HFFc6 (cell line): ENCODE measurements at places on chromosomes 1 and 21. TPM values are rescaled to one million over a fixed set of nuclear protein-coding genes. Genes with fewer than 3 reads are reported as not detected.
A peak's percentile ranks its signal among the peaks of the same experiment; 100 is the strongest.

- no peak overlapping the region for H3K27ac ChIP-seq
- H3K27me3 ChIP-seq = no peaks in the 10 kb centered on the region; the same call in 1 of the 2 replicates
- no peak for DNase-seq
- H3K4me3 ChIP-seq = peak overlapping the region; percentile 91
These were observed 683 bp upstream of the EFNA4 start for GRCh38 chr1:155062702-155063411.

GRCh38 chr1:5273280-5274003, 619.0 kb downstream of the AJAP1 start:
- H3K27ac ChIP-seq = no peak overlapping the region
- H3K4me1 ChIP-seq = no peaks in the 10 kb centered on the region
- DNase-seq = no peak
- peaks cover 3% of the 10 kb centered on the region; the same call in 1 of the 2 replicates for H3K27me3 ChIP-seq
- peaks cover 7% of the 10 kb centered on the region for H3K36me3 ChIP-seq

DNA sequence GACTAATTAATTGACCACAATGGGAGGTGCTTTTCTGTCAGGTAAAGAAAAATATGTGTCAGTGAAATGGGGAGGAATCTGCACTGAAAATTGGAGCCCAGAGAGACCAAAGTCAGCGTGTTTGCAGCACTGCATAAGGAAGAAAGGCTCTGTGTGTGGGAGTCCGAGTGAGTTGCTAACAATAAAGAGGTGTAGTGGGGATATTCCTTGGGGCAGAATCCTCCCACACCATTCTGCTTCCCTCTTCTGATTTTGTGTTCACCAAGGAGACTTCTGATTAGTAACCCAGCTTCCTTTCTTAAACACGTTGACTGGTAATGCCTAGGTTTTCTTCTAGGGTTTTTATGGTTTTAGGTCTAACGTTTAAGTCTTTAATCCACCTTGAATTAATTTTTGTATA, 240.5 kb downstream of the RPS6KC1 start:
- no peak overlapping the region for H3K27ac ChIP-seq
- H3K4me3 ChIP-seq = no peak overlapping the region
- H3K4me1 ChIP-seq = no peaks in the 10 kb centered on the region
- no peak for DNase-seq
- peaks cover 7% of the 10 kb centered on the region for H3K36me3 ChIP-seq
- peaks cover 2% of the 10 kb centered on the region; the same call in 1 of the 2 replicates for H3K27me3 ChIP-seq

- no peaks in the 10 kb centered on the region for H3K36me3 ChIP-seq
- no peak overlapping the region for H3K27ac ChIP-seq
- H3K4me1 ChIP-seq = peaks cover 23% of the 10 kb centered on the region
These were observed 27.1 kb downstream of the NEK2 start for GRCh38 chr1:211648336-211648735.

- H3K27me3 ChIP-seq = no peaks in the 10 kb centered on the region
- no peak overlapping the region for H3K27ac ChIP-seq
- no peaks in the 10 kb centered on the region; the same call in 1 of the 2 replicates for H3K36me3 ChIP-seq
- no peaks in the 10 kb centered on the region for H3K4me1 ChIP-seq
- no peak overlapping the region for H3K4me3 ChIP-seq
These were observed 258.7 kb downstream of the AGBL4 start for GRCh38 chr1:49765034-49765433.

DNA sequence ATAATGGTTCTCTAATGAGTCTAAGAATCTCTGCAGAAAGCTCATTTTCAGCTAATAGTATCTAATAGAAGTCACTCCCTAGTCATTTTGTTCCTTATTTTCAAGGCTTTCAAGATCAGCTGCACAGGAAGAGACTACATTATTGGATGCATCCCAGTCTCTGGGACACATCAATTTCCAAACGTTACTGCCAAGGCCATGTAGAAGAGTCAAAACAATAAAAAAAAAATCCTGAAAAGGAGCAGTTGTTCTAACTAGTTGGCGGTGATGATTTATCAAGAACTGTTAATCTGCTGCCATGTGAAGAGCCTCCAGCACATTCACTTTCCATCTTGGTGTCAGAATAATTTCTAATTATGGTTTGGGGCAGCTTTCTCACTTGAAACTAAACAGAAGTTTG, 5.7 kb downstream of the DDAH1 start:
- H3K27me3 ChIP-seq = peaks cover 24% of the 10 kb centered on the region
- no peak for DNase-seq
- 0 out of 2 replicates have a peak overlapping the region, but pooled peaks have one; percentile 5 for H3K4me3 ChIP-seq

- H3K27ac ChIP-seq = no peak overlapping the region
- peaks cover 2% of the 10 kb centered on the region for H3K27me3 ChIP-seq
- no peaks in the 10 kb centered on the region for H3K4me1 ChIP-seq
- H3K4me3 ChIP-seq = no peak overlapping the region
- H3K36me3 ChIP-seq = peaks cover 30% of the 10 kb centered on the region
These were observed 76.5 kb upstream of the DESI2 start for GRCh38 chr1:244576259-244576892.

GRCh38 chr1:180311011-180311730, 81.1 kb downstream of the LHX4 start:
- peaks cover 12% of the 10 kb centered on the region; the same call in 1 of the 2 replicates for H3K36me3 ChIP-seq
- H3K4me3 ChIP-seq = peak overlapping the region; percentile 45
- H3K27ac ChIP-seq = peak overlapping the region; percentile 68
- no peaks in the 10 kb centered on the region for H3K27me3 ChIP-seq
- H3K4me1 ChIP-seq = peaks cover 46% of the 10 kb centered on the region
- DNase-seq = peak; percentile 47

- no peak overlapping the region for H3K27ac ChIP-seq
- peaks cover 6% of the 10 kb centered on the region; the same call in 1 of the 2 replicates for H3K4me1 ChIP-seq
- H3K4me3 ChIP-seq = no peak overlapping the region
- no peaks in the 10 kb centered on the region for H3K27me3 ChIP-seq
These were observed 63.6 kb downstream of the DNM3 start for GRCh38 chr1:171904778-171905450.

DNA sequence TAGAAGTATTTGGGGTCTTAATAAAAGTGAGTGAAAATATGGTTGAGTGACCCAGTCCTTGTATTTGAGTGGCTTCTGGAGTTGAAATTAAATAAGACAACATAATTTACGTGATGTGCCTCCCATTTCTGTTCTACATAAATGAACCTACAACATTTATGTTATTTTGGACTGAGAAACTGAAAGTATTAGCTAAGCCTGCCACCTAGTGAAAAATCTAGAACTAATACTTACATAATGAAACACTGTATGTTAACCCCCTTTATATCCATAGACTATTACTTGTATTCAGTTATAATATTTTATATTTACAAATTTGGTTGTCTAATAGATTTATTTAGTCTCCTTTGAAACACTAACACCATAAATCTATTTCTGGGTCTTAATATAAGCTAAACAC, 298.9 kb downstream of the KCNT2 start:
- H3K27me3 ChIP-seq = peaks cover 1% of the 10 kb centered on the region; the same call in 1 of the 2 replicates
- DNase-seq = peak; percentile 43
- no peak overlapping the region for H3K27ac ChIP-seq
- no peaks in the 10 kb centered on the region for H3K4me1 ChIP-seq
- H3K36me3 ChIP-seq = no peaks in the 10 kb centered on the region

DNA sequence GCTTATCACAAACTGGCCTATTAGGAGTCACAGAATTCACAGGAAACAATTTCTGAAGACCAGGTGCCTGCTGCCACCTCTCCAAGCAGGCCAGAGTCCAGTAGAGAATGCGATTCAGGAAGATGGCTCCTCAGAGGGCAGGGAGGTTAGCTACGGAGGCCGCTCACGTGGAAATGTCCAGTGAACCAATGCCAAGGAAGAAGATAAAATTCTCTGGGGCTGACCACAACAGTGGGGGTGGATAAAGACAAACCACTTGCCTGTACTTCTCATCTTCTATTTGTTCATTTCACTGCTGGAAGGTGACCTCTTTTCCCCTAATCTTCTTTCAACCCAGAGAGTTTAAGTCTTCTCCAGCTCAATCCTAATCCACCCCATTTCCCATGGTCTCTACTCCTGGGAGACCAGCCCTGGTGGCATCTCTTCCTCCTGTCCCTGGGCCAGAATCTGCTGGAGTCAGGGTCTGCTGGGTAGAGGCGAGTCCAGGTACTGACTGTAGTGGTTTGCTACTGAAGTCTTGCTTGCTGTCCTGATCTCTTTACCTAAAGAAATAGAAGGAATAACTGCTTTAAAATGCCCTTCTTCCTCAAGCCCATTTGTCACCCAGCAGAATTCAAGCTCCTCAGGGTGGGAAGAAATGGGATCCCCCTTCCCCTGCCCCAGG, 3.2 kb downstream of the PSRC1 start:
- no peak for DNase-seq
- H3K4me3 ChIP-seq = no peak overlapping the region
- H3K36me3 ChIP-seq = peaks cover 10% of the 10 kb centered on the region; the same call in 1 of the 2 replicates
- H3K4me1 ChIP-seq = peaks cover 53% of the 10 kb centered on the region

DNA sequence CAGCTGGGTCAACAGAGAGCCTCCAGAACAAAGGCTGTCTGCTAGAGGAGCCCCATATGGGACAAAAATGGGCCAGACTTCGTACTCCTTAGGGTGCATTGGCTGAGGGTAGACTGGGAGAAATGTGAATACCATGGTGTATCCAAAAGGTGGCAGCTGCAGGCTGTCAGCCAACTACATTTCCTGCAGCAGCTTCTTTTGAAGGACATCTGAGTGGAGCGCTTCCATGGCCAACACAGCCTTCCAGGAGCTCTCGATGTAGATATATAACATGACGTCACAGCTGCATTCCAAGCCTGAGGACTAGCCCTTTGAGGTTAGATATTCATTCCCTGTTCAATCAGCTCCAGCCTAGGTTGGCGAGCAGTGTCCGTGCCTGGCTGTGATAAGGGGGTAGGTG, 107.7 kb downstream of the MAB21L3 start:
- no peak for DNase-seq
- no peak overlapping the region for H3K27ac ChIP-seq
- H3K36me3 ChIP-seq = no peaks in the 10 kb centered on the region
- no peaks in the 10 kb centered on the region for H3K4me1 ChIP-seq
- peaks cover 18% of the 10 kb centered on the region for H3K27me3 ChIP-seq

- H3K36me3 ChIP-seq = peaks cover 26% of the 10 kb centered on the region
- peak overlapping the region; percentile 4 for H3K27ac ChIP-seq
- H3K27me3 ChIP-seq = no peaks in the 10 kb centered on the region
- peak overlapping the region; percentile 20; the same call in 1 of the 2 replicates for H3K4me3 ChIP-seq
These were observed 57.2 kb downstream of the AKT3 start for GRCh38 chr1:243792891-243793290.

DNA sequence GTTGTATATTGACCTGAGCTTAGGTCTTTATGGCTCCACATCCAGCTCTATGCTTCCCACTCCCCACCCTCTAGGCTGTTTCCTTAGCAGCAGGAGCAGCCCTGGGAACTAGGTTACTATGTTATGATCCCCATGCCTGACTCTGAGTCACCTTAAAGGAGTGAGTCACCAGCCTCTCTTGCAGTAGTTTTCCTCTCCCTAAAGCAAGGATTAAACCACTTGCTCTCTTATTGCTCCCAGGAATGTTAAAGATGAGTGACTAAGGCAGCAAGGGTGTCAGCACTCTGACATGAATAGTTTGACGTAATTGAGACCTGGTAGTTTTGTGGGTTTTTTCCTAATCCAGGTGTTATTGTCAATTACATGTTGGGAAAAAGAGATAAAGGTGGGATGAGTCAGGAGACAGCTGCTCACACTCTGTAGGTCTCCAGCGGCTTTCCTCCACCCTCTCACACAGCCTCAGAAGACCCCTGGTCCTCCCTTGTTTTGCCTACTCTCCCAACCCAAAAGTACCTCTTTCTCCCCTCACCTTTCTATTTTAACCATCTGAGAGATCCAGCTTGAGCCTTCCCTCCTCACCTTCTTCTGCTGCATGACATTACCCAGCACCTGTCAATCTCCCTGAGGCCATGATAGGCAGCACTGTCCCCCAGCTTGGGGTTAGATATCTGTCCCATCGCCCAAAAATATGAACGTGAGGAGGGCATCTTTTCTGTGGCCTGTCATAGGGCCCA, 369.1 kb upstream of the VAMP3 start:
- H3K36me3 ChIP-seq = peaks cover 21% of the 10 kb centered on the region
- H3K4me3 ChIP-seq = no peak overlapping the region
- peak overlapping the region; percentile 96 for H3K27ac ChIP-seq
- peak; percentile 99 for DNase-seq

- peak overlapping the region; percentile 32; the same call in 1 of the 2 replicates for H3K27ac ChIP-seq
- H3K27me3 ChIP-seq = peaks cover 4% of the 10 kb centered on the region
These were observed 6.2 kb upstream of the MTMR11 start for GRCh38 chr1:149942885-149943284.

DNA sequence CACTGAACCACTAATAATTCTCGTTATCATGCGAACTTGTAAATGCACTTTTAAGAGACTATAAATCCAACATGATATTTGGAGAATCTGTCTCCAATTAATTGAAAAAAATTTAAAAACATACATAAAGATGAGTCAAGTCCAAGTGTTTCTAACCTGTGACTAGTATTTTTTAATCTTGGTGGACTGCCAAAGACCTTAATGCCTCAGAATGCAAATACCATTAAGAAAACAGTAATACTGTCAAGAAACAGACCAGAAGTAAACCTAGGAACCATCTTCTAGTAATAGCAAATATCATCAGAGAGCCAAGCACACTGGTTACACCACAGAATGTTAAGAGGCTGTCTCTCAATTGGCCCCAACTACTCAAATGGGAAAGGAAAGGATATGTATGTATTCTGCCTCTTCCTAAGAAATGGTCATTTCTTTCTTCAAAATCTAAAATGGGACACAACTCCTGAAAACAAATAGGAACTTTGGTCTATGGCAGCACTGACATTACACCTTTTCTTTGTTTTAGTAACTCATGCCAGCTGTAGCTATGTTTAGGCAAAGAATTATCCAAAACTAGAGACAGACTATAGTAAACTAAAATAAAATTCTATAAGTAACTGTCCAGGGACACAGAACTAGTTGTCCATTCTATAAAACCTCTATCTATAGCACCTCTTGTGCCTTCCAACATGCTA, 15.8 kb downstream of the SCYL3 start:
- no peaks in the 10 kb centered on the region for H3K27me3 ChIP-seq
- H3K4me1 ChIP-seq = peaks cover 64% of the 10 kb centered on the region
- H3K36me3 ChIP-seq = peaks cover 46% of the 10 kb centered on the region
- DNase-seq = peak; percentile 85

DNA sequence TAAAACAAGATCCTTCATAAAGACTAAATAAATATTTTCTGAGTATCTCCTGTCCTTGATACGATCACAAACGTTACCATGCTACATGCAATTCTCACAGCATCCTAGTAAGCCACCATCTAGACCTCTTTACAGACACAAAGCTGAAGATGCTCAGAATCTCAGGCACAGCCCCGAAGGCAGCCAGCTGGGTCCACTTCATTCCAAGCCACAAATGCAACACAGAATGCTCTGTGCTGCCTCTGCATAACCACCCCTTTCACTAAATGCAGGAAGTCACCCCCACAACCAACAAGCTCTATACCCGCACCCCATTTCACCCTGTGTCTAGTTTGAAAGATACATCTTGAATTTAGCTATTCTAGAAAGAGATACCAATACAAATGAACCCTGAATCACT, 12.9 kb downstream of the RCAN1 start:
- no peak overlapping the region for H3K4me3 ChIP-seq
- DNase-seq = no peak
- peaks cover 17% of the 10 kb centered on the region for H3K4me1 ChIP-seq
- no peaks in the 10 kb centered on the region for H3K27me3 ChIP-seq
- no peaks in the 10 kb centered on the region for H3K36me3 ChIP-seq

- H3K4me1 ChIP-seq = no peaks in the 10 kb centered on the region
- no peak for DNase-seq
- H3K36me3 ChIP-seq = no peaks in the 10 kb centered on the region
- H3K27ac ChIP-seq = no peak overlapping the region
These were observed 66.5 kb upstream of the LYST start for GRCh38 chr1:235933017-235933765.

The C21orf91 gene
- 7.6 to 9.3 TPM (median 8.3 TPM) in 3 replicates for total RNA-seq

The C1orf87 gene
- not detected in 3 replicates for total RNA-seq

The SYNC gene
- total RNA-seq = 40.1 to 47.5 TPM (median 40.5 TPM) in 3 replicates

The HPCAL4 gene
- total RNA-seq = not detected in 3 replicates

The ARHGEF2 gene
- 82.4 and 86.5 TPM in 2 replicates for total RNA-seq

The OPRD1 gene
- total RNA-seq = not detected in 3 replicates

The S100A7 gene
- not detected in 3 replicates for total RNA-seq

The IGFN1 gene
- total RNA-seq = not detected in 3 replicates

The GJA8 gene
- not detected in 3 replicates for total RNA-seq

The PTCH2 gene
- total RNA-seq = 0.23 and 0.37 TPM in 2 replicates

The TRIM63 gene
- not detected in 3 replicates for total RNA-seq

The CPTP gene
- total RNA-seq = 24.6 to 30.5 TPM (median 28.9 TPM) in 3 replicates
